ENCODE measurements at places on chromosomes 1 and 21.

DNA sequence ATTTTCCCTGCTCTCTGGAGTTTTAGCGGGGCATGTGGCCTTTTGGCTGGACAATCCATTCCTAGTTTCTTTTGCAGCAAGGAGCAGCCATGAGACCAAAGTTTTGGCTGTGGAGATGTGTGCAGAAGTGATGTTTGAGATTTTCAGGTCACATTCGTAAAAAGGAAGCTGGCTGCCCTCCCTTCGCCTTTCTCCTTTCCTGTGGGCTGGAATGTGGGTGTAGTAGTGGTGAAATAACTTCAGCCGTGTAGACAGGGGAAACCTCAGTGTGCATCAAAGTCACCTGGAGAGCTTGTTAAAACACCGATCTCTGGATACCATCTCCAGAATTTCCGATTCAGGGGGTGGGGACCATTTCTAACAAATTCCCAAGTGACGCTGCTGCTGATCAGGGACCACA lies 5.3 kb upstream of the GPR88 start:
- no peak for DNase-seq

GRCh38 chr1:41293779-41294178 lies 51.7 kb upstream of the SCMH1 start:
- DNase-seq: no peak

GRCh38 chr1:9891207-9891606 lies 18.9 kb downstream of the CTNNBIP1 start:
- no peak for DNase-seq

- DNase-seq: no peak
Observed at GRCh38 chr1:208117409-208117808, 126.8 kb downstream of the PLXNA2 start.

- no peak for DNase-seq
Observed at GRCh38 chr1:178946416-178946815, 75.5 kb upstream of the ANGPTL1 start.

DNA sequence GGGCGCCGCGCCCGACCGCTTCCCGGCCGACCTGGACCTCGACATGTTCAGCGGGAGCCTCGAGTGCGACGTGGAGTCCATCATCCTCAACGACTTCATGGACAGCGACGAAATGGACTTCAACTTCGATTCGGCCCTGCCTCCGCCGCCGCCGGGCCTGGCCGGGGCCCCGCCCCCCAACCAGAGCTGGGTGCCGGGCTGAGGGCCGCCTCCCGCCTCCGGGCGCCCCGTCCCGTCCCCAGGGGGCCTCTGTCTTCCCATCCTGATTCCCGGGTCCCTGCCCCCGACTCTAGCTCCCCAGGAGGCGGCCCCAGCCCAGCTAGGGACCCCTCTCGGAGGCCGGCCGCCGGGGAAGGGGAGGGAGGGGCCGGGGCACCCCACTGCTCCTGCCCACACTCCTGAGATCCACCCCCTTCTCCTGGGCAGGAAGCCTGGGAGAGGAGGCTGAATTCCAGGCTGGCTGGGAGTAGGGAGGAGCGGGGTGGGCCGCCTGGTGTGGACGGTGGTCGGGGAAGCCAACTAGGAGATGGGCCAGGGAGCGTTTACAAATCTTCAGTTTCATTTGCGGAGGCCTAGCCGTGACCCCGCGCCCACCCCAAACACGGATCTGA lies 21.4 kb downstream of the FOXO6 start:
- peak; percentile 68 for DNase-seq

DNA sequence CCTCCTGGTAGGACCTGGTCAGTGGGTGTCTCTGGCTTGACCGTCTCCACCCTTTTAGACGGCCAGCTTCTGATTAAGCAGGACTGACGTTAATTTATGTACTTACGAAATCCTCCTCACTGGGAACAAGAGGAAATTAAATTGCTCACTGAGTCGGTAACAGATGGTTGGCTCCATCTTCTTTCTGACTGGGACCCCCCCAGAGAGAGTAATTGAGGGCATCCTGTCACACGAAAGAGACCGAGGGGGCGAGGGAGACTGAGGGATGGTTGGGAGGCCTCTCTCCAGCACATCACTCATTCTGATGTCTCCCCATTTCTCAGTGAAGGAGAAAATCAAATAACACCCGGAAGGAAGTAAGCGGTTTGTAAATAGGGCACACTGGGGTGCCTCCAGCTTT lies 104.8 kb downstream of the OMA1 start:
- no peak for DNase-seq

- DNase-seq: no peak
Observed at GRCh38 chr1:228377664-228378089, 29.0 kb downstream of the TRIM11 start.
